ENCODE measurements at places on chromosomes 3 and 15.

DNA sequence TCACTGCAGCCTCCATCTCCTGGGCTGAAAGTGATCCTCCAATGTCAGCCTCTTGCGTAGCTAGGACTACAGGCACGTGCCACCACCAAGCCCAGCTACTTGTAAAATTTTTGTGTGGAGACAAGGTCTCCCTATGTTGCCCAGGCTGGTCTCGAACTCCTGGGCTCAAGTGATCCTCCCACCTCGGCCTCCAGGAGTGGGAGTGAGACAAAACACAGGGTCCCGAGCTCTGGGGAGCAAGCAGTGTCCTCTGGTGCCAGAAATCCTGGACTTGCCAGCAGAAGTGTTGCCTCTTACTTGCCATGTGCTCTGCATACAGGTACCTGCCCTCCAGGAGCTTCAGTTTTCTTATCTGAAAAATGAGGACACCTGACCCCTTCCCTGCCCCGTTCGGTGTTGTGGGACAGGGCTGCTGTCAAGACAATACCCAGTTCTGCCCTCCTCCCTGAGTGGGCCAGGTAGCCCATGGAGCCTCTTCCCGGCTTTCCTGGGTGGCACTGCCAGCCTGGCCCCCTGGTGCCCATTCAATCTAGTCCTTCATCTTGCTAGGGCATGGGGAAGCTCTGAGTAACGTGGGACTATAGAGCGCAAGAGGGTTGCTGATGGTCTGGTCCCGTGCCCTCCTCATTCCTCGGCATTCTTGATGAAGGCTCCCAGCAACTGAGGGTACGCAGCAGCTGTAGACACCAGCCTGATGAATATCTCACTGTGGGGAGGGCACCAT is 164.6 kb downstream of the GOLGA6L4 start:
- no peak for DNase-seq

- peak; percentile 32 for DNase-seq
Measured at GRCh38 chr3:94036909-94037507, 8.6 kb upstream of the STX19 start.

- no peak for DNase-seq
Measured at GRCh38 chr15:53129121-53129904, 339.2 kb upstream of the ONECUT1 start.

DNA sequence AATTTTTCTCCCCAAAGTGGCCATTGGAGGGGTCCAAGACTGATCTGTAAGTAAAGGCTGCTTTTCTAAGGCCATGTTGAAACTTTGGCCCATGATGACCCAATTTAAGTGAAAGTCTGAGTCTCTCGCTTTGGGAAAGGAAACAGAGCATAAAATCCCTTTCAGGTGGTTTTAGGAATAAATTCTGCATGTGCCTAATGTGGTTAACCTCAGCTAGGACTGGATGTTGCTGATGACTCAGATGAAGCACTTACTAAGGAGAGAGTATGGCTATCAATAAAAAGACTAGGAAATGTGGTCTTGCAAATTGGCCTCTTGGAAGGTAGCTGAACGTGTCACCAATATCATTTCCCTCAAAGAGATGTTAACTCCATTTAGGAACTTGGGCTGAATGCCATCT is 458.5 kb downstream of the AGBL1 start:
- DNase-seq = no peak

DNA sequence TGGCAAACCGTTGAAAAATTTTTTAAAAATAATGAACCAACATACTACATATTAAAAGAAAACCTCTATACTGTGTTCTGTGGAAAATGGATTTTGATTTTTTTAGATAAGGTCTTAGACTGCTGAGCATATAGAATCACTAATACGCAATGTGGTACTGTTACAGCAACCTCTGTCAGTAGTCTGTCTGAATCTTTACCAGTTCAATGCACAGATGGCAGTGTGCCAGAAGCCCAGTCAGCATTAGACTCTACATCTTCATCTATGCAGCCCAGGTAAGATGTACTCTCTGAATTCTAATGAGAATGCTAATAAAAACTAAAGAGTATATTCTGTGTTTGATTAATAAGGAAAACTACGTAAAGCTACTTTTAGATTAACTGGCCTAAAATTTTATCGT is 31.3 kb upstream of the FAH start:
- no peak for DNase-seq

GRCh38 chr3:183301937-183302580 is 49.0 kb downstream of the B3GNT5 start:
- DNase-seq = no peak

DNA sequence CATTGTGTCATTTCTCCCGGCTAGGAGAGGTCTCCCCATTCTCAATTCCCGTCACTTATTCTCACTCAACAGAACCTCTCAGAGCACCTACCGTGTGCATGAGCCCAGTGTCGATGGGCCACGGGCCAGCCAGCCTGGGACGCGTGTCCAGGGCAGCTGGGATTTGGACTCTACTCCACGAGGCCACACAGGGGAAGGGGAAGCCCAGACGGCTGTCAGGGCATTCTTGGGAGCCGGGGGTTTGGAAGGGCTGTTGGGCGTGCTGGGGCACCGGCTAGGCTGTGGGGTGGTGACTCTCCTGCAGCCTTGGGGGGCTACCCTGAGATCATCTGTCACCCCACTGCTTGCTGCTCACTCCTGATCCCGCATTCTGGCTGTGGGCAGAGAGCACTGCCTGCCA is 41.7 kb upstream of the PCSK6 start:
- no peak for DNase-seq

- DNase-seq = no peak
Measured at GRCh38 chr3:156725682-156726081, 51.3 kb downstream of the TIPARP start.

DNA sequence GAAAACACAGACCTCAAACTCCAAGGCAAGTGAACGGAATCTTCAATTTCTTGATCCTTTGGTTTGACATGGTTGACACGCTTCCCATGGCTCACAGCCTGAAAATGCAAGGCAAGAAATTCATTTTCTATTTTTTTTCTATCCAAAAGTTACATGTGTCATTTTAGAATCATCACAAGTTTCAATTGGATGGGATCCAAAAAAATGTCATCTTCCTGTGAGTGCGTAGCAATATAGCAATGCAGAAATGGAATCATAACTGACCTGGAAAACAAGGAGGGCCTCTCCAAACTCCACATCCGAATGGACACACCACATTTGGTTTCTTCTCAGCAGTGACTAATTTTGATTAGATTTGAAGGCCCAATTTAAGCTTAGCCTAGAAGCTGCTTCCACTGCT is 175.8 kb upstream of the ATP11B start:
- no peak for DNase-seq

DNA sequence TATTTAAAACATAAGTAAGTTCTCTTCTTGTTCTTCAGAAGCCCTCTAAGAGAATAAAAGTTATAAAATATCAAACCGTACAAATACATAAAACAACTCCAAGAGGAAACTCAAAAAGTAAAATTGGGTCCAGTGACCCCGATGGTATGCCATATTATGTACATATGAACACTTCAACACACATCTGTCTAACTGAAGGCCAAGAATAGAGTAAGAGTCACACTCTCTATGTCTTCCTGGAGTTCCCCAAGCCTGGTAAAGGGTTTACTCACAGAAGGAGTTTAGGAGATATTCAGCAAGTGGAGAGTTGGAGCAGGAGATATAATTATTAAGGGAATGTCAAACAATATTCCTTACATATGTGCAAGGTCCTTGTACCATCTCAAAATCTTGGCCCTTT is 101.3 kb upstream of the EIF1B start:
- no peak for DNase-seq

GRCh38 chr3:113712129-113712528 is 15.7 kb upstream of the USF3 start:
- no peak for DNase-seq

DNA sequence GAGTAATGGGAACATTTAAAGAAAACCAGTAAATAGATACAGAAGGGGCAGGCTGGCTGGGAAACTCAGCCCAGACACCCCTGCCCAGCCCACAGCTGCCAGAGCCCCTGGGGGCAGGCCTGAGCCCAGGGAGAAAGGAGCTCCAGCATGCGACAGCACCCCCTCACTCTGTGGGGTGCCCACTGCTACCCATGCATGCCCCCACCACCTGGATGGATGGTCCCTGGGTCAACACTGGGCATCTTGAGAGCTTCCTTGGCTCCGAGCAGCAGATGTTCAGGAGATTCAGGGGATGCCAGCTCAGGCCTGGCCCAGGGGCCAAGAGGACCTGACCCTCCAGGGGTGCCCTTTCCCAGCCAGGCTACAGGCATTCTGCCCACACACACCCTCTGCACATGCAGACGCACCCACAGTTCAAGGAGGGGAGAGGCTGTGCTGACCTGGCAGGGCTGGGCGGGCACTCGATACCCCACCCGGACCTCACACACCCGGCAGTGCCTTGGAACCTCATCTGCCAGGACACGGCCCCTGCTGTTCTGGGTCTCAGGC is 31.5 kb downstream of the PTH1R start:
- DNase-seq = no peak

GRCh38 chr15:97961067-97961954 is 808 bp downstream of the ARRDC4 start:
- DNase-seq = no peak

DNA sequence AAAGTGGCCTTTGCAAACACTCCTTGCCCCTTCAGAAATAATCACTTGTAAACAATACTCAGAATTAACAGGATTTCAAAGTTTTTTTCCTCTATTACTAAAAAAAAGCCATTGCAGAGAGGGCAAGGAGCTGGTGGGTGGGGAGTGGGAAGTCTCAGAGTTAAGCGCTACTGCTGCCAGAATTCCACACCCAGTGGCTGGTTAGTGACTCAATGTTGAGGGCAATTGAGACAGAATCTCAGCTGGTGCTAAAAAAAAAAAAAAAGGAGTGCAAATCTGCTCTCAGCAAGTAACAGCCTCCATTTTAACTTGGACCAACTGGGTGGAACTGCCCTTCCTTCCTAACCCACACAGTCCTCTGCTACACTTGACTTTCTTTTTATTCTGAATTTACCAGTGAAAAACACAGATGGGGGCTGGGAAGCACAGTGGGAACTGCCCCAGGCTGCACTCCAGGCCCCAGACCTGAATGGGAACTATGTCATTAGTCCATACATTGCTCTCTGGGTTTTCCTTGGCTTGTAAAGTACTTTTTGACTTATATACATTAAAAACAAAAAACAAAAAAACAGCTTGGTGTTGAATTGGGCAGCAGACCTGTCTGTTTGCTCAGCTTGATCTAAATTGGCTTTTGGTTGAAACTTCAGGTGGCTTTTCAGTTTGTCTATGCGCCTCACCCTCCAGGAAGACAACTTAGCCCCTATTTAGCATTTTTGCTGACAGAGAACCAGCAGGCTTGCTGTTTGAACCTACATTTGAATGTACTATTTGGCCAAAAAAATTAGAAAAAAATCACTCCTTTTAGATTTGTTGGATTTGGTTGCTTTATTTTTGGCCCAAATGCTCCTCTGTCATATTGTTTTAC is 357.8 kb upstream of the TBL1XR1 start:
- peak; percentile 81 for DNase-seq

GRCh38 chr15:76330080-76330680 is 6.4 kb upstream of the ISL2 start:
- peak; percentile 45 for DNase-seq

- no peak for DNase-seq
Measured at GRCh38 chr3:126023390-126023789, 54.4 kb downstream of the ROPN1B start.

GRCh38 chr3:150038830-150039229 is 68.1 kb upstream of the PFN2 start:
- DNase-seq = no peak

DNA sequence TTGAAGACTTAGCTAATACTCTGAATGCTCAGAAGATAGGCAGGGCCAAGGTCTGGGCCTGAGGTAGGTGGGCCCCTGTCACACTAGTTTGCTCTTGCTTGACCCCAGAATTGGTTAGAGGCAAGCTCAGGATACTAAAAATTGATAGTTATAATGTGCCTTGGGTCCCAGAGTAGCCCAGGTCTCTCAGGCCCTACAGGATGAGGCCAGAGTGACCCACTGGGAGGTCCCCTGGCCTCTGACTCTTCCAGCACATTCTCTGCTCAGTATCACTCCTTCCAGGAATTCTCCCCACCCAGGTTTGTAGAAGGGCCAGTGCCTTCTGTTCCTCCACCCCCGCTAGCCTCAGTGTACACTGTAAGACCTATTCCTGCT is 667 bp upstream of the KLHDC8B start:
- no peak for DNase-seq

DNA sequence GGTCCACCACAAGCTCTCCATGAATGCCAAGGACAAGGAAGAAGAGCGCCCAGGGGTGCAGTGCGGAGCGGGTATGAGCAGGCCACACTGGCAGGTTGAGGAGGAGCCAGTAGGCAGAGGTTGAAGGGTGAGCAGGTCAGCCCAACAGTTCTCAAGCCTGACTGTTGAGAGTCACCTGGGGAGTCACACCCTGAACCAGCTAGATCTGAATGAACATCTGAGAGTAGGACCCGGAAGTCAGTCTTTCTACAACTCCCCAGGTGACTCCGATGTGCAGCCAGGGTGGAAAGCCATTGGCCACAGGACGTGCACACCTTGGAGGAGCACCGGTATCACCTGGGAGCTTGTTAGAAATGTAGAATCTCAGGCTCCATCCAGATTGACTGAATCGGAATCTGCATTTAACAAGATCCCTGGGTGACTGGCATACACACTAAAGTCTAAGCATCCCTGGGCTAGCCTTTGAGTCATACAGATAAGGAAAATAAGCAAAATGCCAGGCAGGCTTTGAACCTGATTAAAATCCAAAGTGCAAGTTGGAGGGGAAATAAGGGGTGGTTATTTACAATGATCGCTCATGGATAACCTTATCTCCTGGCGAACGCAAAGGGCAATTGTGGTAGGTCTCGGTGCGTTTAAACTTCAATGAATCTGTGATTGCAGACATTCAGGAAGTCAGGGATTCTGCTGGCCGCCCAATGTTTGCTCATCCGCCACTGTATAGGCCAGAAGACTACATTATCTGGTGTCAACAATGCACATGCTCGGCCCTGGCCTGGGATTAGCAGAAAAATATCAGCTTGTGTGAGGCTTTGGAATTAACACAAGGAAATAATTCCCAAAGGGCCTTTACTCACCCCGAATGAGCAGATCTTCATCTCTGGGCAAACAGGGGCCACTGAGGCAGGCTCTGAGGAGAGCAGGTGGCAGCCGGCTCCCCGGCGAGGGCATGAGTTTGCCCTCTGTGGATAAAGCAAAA is 11.7 kb upstream of the LYZL4 start:
- DNase-seq = no peak

All from stromal cell of bone marrow (primary cell).